ENCODE measurements at places on chromosomes 1 and 21. TPM values are rescaled to one million over a fixed set of nuclear protein-coding genes. Genes with fewer than 3 reads are reported as not detected.

Gene HSPB7
- total RNA-seq, result 4.1 TPM

Gene NBPF6
- 0.36 TPM for total RNA-seq

Gene CD1E
- total RNA-seq, result not detected

Gene PLXNA2
- total RNA-seq, result 2.7 TPM

Gene ETNK2
- 0.72 TPM for total RNA-seq

All from osteoblast (primary cell).